ENCODE measurements at places on chromosomes 2 and 18. TPM values are rescaled to one million over a fixed set of nuclear protein-coding genes. Genes with fewer than 3 reads are reported as not detected.

FN1 gene
- total RNA-seq, result 7,693 TPM

SP9 gene
- total RNA-seq, result not detected

ME2 gene
- total RNA-seq, result 50.0 TPM

AMER3 gene
- not detected for total RNA-seq

LTBP1 gene
- total RNA-seq, result 326 TPM

IGFBP5 gene
- 392 TPM for total RNA-seq

KYNU gene
- 2.9 TPM for total RNA-seq

ATP6V1B1 gene
- not detected for total RNA-seq

DSG3 gene
- total RNA-seq, result not detected
